HCT116 (cell line): ENCODE measurements at places on chromosomes 5 and 9. TPM values are rescaled to one million over a fixed set of nuclear protein-coding genes. Genes with fewer than 3 reads are reported as not detected.

DNA sequence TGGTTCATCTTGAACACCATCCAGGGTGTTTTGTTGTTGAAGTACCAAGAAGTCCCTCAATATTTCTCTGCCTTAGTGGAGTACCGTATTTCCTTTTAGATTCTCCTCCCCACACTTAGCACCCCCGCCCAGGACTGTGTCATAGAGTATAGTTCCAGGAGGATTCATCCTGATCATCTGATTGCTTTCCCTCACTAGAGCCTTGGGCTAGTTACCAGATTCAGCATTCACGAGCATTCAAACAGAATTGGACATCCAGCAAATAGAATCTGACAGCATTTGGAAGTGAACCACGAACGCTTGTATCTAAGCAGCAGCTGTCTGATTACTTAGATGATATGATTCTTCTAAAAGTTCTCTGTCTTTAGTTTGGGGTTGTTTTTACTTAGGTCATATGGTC lies 248.1 kb upstream of the TAS2R1 start:
- no peak overlapping the region for H3K27ac ChIP-seq
- H3K27me3 ChIP-seq = 0 out of 2 replicates have a peak, but pooled peaks cover 4% of the 10 kb centered on the region
- DNase-seq = no peak

DNA sequence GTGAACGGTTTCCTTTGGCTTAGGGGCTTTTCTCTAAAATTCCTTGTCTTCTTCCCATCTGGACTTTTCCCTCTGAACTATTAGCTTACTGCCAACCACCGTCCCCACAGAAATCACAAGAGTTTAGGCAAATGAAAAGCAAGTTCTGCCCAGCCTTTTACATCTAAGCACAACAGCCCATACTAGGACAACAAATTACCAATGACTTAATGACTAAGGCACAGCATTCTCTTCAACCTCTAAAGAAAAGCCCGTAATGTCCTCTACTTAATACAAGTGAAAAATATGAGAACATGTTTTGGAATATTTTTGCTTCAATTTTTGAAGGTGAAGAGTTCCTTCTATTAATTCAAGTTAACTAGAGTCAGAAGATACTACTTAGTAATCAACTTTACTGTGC lies 1.2 kb downstream of the ZBTB5 start:
- H3K4me3 ChIP-seq = peak overlapping the region; percentile 72
- no peaks in the 10 kb centered on the region for H3K27me3 ChIP-seq

GRCh38 chr9:71929223-71929622 lies 17.8 kb downstream of the C9orf85 start:
- no peak overlapping the region for H3K4me3 ChIP-seq
- H3K27me3 ChIP-seq = no peaks in the 10 kb centered on the region
- DNase-seq = no peak
- no peak overlapping the region for H3K27ac ChIP-seq
- H3K4me1 ChIP-seq = no peaks in the 10 kb centered on the region
- no peaks in the 10 kb centered on the region for H3K36me3 ChIP-seq

- H3K27ac ChIP-seq = no peak overlapping the region
- peaks cover 4% of the 10 kb centered on the region; the same call in 1 of the 2 replicates for H3K4me1 ChIP-seq
- H3K36me3 ChIP-seq = no peaks in the 10 kb centered on the region
- H3K4me3 ChIP-seq = no peak overlapping the region
- DNase-seq = no peak
These were observed 5.9 kb downstream of the CYFIP2 start for GRCh38 chr5:157271740-157272271.

DNA sequence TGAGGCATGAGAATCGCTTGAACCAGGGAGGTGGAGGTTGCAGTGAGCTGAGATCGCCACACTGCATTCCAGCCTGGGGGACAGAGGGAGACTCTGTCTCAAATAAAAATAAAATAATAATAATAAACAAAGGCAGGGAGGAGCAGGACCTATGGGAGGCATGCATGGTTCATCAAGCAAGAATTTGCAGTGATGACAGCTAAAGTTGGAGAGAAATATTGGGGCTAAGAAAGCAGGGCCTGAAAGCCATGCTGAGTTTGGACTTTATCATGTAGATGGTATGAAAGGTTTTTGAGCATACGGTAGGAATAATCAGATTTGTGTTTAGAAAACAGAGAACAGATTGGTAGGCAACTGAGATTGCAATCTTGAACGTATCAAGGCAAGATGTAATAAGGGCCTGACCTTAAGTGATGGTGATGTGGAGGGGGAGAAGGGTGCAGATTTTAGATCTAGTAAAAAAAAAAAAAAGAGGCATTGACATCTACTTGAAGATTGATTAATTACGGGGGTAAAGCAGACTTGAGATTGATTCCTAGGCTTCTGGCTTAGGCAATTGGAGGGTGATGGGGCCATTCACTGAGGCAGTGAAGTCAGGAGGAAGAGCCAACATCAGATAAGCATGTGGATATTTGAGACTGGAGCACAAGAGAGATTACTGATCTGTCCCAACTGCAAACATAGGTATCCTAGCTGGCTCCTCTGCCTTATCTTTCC lies 50.7 kb downstream of the CFAP95 start:
- H3K36me3 ChIP-seq = no peaks in the 10 kb centered on the region
- H3K4me3 ChIP-seq = no peak overlapping the region
- DNase-seq = no peak
- no peaks in the 10 kb centered on the region for H3K27me3 ChIP-seq
- H3K4me1 ChIP-seq = no peaks in the 10 kb centered on the region

DNA sequence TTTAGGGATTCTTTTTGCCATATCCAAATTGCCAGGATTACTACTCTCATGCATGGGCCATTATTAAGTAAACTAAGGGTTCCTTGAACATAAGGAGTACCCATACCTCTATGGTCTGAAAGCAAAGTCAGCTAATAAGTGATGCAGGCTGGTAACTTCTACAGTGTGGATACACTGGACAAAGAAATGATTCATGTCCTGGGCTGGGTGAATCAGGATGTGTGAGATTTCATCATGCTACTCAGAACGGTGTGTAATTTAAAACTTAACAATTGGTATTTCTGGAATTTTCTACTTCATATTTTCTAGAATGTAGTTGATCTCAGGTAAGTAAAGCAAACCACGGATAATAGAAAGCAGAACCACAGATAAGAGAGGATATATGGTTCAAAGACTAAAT lies 428.8 kb downstream of the CHSY3 start:
- no peak overlapping the region for H3K4me3 ChIP-seq
- no peaks in the 10 kb centered on the region for H3K27me3 ChIP-seq
- peaks cover 7% of the 10 kb centered on the region; the same call in 1 of the 2 replicates for H3K4me1 ChIP-seq
- H3K36me3 ChIP-seq = no peaks in the 10 kb centered on the region

DNA sequence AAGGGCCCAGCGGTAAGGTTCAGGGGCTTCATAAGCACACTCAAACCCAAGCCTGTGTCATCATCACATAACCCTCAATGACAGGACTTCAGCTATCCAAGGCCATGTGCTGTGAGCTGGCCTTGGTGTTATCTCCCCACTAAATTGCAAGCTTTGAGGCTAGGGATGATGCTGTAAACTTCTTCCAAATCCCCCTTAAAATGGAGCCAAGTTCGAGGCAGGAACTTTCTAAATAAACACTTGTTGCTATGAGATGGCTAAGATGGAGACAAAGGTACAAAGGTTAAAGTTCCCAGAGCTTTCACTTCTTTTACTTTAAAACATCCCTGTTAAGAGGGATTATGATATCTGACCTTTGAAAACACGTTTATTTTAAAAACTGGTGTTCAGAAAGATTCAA lies 123.6 kb downstream of the MYO10 start:
- H3K27me3 ChIP-seq = no peaks in the 10 kb centered on the region
- H3K4me3 ChIP-seq = no peak overlapping the region

GRCh38 chr9:68981789-68982188 lies 32.1 kb downstream of the PRKACG start:
- no peak for DNase-seq
- H3K27me3 ChIP-seq = peaks cover 10% of the 10 kb centered on the region

GRCh38 chr9:100298378-100298777 lies 54.4 kb downstream of the TEX10 start:
- H3K36me3 ChIP-seq = peaks cover 28% of the 10 kb centered on the region
- H3K4me3 ChIP-seq = no peak overlapping the region
- H3K27ac ChIP-seq = no peak overlapping the region
- no peaks in the 10 kb centered on the region for H3K4me1 ChIP-seq

- no peaks in the 10 kb centered on the region for H3K4me1 ChIP-seq
- H3K27ac ChIP-seq = no peak overlapping the region
- H3K4me3 ChIP-seq = no peak overlapping the region
- H3K27me3 ChIP-seq = no peaks in the 10 kb centered on the region
- no peak for DNase-seq
- no peaks in the 10 kb centered on the region for H3K36me3 ChIP-seq
These were observed 252.3 kb downstream of the IZUMO3 start for GRCh38 chr9:24293386-24293785.

Gene POU5F2
- total RNA-seq = 0.44 TPM

Gene PCDHB3
- 0.10 TPM for total RNA-seq
